Central memory CD8-positive, alpha-beta T cell (primary cell): ENCODE measurements at places on chromosomes 7 and 10.

GRCh38 chr10:7861509-7862120 is 43.3 kb downstream of the TAF3 start:
- DNase-seq: no peak

DNA sequence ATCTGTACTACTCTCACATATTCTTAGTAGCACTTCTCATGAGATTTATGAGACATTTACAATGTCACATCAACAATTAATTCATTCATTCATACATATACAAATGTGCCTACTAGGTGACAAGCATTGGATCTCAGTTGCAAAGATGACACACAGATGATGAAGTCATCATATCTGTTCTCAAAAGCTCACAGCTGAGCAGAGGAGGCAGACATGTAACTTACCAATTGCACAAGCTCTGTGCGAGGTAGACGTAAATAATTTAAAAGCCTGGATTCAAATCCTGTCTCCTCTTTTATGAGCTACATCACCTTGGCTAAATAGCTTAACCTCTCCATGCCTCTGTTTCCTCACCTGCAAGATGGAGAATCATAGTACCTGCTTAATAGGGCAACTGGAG is 109.4 kb upstream of the FAM133B start:
- DNase-seq: no peak

DNA sequence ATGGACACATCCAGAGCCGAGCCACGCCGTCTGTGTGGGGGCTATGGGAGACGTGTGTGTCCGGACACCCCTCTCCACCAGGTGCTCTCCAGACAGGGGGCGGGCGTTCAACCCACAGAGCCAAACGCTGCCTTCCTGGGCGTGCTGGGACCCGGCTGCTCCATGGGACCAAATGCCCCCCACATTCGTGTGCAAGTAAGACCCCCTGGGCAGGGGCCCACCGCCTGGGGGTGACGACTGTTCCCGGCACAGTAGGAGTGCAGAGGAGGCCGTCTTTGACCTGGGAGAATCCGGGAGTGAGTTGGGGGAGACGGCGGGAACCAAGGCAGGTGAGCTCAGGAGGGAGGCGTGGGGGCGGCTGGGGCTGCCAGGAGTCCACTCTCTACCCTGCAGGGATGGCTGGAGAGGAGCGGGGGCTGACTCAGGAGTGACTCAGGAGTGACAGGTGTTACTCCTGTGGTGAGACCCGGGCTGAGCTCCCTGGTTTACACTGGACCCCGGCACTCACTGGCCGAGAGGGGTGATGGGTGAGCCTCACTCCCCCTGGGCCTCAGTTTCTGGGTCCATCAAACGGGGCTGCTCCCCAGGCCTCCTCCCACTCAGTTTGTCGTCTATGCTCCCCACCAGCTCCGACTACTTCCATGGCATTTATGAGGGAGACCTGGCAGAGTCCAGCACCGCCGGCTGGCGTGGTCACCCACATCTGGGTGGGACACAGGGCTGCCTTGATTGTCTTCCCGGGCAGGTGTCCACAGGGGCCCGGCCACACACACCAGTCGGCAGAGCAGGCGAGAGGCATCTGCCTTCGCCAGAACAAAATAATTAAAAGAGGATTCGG is 95.0 kb downstream of the MICALL2 start:
- no peak for DNase-seq

- DNase-seq: no peak
Observed at GRCh38 chr10:60955957-60956425, 12.0 kb upstream of the RHOBTB1 start.

DNA sequence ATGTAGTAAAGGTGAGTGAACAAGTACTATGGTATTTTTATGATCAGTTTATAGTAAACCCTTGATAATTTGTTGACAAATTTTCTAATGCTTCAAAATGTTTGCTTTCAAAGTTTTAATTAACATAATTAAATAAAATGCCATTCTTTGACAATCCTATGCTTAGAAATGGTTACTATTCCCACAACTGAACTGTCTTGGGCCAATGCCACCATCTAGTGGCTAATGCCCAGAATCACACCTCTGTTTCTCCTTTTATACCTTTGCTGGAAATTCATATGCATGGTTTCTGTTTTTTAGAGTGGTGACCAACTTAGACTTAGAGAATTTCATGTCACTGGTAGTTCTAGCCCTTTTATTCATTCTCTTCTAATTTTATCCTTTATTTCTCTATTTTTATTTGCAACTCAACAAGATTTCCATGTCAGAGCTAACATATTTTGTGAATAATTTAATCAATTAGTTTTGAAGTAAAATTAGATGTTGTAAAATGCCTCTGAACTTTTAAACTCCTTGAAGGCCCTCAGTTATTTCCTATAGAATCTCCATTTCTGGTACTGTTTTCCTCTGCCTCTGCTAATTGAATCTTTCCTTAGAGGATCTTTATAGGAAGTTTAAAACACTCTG is 31.1 kb downstream of the PCGF5 start:
- peak; percentile 39 for DNase-seq

DNA sequence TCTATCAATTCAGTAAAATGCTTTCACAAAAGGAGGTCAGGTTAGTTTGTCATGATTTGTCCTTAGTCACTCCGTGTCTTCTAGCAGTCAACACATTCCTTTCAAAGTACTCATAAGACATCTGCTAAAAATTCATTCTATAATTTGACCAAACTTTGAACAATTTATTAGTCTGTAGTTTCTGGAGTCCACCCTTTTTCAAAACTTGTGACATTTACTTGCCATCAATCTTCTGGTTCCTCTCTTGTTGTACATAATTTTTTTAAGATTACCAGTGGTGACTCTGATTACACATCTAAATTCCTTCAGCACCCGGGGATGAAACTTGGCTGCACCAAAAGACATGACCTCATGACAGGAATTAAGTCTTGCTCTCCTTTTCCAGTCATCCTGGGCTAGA is 130.1 kb downstream of the NEBL start:
- DNase-seq: no peak

GRCh38 chr10:4590807-4591206 is 235.2 kb upstream of the AKR1E2 start:
- no peak for DNase-seq

GRCh38 chr10:17756557-17757217 is 4.7 kb downstream of the TMEM236 start:
- no peak for DNase-seq

DNA sequence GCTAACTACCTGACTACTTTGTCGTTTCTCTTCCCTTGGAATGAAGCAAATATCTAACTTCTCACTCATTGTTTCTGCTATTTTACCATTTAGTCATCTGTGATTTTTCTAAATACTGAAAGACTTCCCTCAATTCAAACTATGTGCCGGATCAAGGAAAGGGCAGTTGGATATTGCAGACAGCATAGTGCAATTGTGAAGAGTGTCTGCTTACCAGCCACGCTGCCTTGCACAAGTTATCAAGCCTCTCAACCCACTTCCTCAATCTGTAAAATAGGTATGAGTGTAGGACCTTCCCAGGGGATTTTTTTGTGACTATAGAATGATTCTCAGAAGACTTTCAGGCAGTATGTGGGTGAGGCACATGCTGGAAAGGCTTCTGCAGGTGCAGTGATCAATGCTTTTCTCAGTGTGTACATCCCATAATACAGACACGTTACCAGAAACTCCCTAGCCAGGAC is 54.3 kb downstream of the EGFR start:
- no peak for DNase-seq
